Activated T-cell treated with anti-CD3 and anti-CD28 coated beads for 1 hour (primary cell): ENCODE measurements at places on chromosomes 12 and 14.

- DNase-seq = no peak
Observed at GRCh38 chr12:113727651-113728061, 238.5 kb downstream of the RBM19 start.

DNA sequence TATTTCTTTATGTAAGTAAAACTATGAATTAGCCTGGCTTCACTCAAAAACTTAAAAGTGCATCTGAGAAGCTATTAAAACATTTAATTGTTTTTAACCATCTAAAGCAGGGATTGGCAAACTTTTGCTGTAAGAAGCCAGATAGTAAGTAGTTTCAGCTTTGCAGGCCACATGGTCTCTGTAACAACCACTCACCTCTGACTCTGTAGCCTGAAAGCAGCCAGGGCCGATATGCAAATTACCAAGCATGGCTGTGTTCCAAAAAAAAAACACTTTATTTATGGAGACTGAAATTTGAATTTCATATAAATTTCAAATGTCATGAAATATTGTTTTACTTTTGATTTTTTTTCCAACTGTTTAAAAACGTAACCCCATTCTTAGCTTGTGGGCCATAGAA is 95.3 kb downstream of the CIT start:
- no peak for DNase-seq

DNA sequence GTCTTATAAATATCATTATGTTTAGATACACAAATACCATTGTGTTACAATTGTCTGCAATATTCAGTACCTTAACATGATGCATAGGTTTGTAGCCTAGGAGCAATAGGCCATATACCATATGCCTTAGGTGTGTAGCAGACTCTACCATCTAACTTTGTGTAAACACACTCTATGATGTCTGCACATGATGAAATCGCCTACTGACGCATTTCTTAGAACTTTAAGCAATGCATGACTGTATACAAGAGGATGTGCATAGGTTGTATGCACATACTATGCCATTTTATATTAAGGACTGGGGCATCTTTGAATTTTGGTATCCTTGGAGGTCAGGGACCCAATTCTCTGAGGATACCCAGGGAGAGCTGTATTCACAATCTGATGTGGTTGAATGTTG is 10.1 kb upstream of the BTG1 start:
- DNase-seq = no peak

DNA sequence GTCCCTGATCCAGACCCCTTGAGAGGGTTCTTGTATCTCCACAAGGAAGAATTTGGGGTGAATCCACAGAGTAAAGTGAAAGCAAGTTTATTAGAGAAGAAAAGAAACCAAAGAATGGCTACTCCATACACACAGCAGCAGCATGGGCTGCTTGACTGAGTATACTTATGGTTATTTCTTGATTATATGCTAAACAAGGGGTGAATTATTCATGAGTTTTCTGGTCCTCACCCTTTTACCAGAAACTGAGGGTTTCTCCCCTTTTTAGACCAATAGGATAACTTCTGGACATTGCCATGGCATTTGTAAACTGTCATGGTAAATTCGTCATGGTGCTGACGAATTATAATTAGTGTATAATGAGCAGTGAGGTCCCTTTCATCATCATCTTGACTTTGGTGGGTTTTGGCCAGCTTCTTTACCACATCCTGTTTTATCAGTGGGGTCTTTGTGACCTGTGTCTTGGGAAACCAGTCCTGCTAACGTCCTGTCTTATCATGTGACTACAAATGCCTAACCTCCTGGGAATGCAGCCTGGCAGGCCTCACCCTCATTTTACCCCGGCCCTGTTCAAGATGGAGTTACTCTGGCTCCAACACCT is 121.9 kb downstream of the SPTSSA start:
- no peak for DNase-seq

DNA sequence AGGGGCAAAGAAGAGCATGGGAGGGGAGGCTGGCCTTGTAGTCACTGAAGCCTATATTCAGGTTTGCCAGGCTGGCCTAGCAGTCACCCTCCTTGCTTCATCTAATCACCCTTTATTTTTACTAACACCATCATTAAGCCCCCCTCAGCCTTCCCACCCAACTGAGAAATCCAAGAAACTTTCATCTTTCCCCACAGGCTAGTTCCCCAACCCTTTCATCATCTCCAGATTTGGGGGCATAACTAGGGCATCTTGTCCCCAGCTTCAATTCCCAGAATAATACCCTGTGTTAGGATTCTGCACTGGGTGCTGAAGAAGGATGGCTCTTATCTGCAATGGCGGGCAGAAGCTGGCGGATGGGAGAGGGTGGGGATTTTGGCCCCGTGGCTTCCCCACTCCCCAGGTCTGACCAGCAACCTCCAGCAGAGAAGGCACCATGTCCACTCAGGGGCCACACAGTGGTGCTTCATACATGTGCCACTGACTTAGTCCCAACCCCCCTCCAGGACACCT is 6.9 kb downstream of the PCK2 start:
- DNase-seq = no peak

DNA sequence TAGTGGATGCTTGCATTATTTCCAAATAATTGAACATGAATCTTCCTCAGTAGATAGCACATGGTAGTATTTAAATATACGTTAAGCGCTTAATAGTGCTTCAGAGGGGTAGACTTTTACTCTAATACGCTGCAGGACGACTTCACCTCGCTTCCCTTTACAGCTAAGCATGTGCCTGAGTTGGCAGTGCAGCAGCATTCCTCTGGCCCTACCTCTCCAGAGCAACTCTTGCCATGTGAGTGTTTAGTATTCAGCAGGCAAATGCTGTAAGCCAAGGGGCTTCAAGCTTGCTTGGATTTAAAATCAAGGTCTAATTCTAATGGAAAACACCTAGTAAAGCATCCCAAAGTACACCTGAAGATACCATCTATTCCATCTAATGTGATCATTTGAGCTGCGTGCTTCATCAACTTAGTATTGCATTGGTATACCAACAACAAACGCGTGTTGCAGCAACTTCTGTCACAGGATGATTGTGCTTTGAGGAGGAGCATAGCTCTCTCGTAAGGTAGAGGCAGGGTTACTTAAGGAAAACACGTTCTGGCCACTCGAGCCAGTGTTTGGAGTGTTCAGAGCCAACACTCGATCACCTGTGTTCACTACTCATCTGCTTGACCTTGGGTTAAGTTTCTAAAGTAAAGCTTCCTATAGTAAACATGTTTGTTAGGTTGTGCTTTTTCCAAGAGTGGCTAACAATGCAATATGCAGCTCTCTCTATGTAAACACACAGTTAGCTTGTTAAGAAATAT is 60.6 kb downstream of the PIWIL1 start:
- no peak for DNase-seq

DNA sequence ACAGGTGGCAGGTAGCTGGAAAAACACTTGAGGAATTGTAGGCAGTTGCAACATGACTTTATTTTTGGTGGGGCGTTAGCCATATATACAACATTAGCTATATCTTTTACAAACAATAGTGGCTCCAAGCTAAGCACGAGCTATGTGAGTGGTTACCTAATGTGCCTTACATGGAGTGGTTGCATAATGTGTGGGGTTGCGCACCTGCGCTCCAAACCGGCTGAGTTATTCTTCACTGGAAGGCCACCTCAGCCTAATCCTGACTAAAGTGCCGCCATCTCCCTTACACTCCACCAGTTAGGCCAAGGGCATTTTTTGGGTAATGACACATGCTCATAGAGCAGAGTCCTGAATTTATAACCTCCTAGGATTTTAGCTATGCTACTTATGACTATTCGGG is 31.8 kb upstream of the G2E3 start:
- no peak for DNase-seq

- DNase-seq = no peak
Observed at GRCh38 chr12:111444314-111444924, 38.7 kb downstream of the SH2B3 start.

GRCh38 chr14:85534458-85535293 is 4.7 kb downstream of the FLRT2 start:
- DNase-seq = no peak

DNA sequence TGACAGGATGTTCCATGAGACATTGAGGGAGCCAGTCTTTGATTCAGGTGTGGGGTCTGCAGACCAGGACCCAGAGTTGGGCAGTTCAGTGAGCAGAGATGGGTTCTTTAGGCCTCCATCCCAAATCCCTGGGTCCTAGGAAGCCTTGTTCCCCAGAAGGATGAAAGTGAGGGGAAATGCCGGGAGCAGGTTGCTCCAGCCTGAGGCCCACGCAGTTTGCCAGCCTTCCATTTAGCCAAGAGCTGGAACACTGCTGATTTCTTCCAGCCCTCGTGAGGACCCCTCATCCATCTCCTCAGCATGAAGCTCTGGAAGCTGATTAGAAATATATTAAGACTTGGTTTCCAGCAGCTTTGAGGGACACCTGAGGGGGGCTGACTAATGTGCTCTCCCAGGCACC is 12.1 kb downstream of the C14orf132 start:
- DNase-seq = no peak

- DNase-seq = no peak
Observed at GRCh38 chr14:57998766-57999165, 132.9 kb upstream of the SLC35F4 start.

DNA sequence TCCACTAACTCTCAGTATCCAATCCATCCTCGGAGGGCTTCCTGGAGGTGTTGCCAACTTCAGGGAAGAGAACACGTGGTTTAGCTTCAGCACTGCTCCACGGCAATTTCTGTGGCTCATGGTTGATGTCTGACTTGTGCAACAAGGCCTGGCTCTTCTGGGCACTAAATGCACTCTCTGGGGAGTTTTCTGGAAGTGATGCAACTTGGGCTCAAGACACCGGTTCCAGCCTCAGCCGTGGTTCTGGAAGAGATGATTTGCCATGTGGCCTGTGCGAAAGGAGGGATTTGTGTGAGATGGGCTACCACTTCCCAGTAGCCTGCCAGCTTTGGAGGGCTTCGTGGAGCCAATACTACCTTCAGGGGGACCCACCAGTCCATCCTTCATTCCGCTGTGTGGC is 118.6 kb upstream of the RTL1 start:
- DNase-seq = no peak

- no peak for DNase-seq
Observed at GRCh38 chr12:101838628-101839323, 8.0 kb upstream of the GNPTAB start.

GRCh38 chr12:127081058-127081457 is 1185.9 kb upstream of the TMEM132C start:
- no peak for DNase-seq

- DNase-seq = no peak
Observed at GRCh38 chr14:63475761-63476160, 67.4 kb downstream of the PPP2R5E start.

DNA sequence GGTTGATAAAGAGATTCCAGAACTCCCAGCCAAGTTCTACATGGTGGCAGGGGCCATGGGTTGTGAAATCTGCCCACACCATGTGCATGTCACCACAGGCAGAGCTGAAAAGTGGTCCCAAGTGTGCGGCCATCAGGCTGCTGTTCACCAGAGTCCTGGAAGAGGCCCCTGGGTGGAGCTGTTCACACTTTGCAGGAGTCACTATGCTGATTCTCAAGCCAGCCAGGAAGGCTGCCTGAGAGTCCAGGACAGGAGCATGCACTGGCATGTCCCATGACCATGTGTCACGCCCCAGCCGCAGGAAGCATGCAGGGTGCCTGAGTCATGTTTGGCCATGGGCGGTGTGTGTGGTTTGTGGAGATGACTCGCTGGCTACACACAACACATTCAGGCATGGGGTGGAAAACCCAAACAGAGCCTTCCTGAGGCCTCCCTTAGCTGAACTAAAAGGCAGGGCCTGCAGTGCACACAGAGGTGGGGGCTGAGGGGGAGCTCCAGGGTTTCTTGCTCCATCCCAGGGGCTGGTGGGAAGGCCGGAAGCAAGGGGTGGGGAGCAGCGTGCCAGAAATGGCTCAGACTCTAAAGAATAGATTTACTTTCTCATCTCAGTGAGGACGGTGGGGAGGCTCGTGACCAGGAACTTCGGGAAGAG is 19.4 kb downstream of the ABCB9 start:
- DNase-seq = peak; percentile 47

GRCh38 chr14:89214221-89214965 is 202.6 kb downstream of the FOXN3 start:
- DNase-seq = no peak

DNA sequence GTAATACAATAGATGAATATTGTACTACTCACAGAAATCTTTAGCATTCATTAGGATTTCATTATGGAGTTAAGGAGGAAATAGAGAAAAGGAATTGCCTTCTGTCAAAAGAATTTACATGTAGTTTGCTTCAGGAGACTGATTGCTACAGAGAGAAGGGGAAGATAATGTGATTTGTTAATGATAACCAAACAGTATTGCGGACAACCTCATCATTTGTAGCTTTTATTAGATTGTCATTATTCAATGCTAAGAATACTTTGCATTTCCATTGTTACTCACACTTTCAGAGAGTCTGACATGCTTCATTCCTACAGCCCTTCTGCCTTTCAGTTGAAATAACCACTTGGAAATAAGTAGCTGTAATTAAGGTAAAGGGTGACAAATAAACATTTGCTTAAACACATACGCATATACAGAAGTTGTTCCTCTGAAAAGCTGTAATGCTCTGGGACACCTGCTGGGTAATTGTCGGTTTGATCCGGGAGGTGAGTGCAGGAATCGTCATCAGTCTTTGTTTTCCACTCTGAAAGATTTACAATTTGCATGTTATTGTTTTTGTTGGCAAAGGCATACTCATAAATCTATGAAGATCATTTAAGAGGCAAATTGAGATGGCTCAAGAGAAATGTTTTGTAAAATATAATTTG is 600.2 kb downstream of the TRHDE start:
- no peak for DNase-seq

DNA sequence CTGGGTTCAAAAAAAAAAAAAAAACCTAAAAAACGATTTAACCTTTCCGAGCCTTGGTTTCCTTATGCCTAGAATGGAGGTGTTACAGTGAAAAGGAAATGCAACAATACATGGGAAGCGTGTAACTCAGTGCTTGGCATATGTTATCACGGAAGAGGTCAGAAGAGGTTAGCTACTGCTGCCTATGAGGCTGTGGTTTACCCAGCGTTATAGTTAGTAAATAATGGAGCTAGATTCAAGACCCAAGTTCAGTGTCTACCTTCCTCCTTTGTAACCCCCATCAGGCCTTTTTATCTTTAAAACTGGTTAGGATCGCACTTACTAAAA is 839 bp downstream of the IFT43 start:
- no peak for DNase-seq

- no peak for DNase-seq
Observed at GRCh38 chr12:13073173-13073572, 29.0 kb downstream of the FAM234B start.

DNA sequence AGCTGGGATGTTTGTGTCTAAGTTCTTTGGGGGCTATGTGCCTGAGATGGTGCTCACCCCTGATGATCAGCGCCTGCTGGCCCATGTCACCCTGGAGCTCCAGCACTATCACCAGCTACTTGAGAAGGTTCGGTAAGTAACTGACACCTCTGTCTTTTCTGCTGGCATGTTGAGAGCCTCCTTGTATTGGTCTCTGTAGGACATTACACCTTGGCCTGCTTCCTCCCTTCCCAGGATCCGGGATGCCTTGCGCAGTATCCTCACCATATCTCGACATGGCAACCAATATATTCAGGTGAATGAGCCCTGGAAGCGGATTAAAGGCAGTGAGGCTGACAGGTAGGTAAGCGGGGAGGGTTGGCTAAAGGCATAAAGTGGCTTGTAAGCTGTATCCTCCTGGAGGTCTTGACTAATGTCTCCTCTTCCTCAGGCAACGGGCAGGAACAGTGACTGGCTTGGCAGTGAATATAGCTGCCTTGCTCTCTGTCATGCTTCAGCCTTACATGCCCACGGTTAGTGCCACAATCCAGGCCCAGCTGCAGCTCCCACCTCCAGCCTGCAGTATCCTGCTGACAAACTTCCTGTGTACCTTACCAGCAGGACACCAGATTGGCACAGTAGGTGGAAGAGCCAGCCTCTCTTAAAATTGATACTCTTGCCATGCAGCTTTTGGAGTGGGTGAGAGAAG is 5.5 kb downstream of the DDIT3 start:
- DNase-seq = no peak

GRCh38 chr12:124588751-124589267 is 21.4 kb upstream of the NCOR2 start:
- peak; percentile 12 for DNase-seq
